Tibial nerve (tissue), 4 donors: ENCODE measurements at places on chromosomes 5 and 9. TPM values are rescaled to one million over a fixed set of nuclear protein-coding genes. Genes with fewer than 3 reads are reported as not detected.

Gene APC
- total RNA-seq, result 74.3 TPM

DNA sequence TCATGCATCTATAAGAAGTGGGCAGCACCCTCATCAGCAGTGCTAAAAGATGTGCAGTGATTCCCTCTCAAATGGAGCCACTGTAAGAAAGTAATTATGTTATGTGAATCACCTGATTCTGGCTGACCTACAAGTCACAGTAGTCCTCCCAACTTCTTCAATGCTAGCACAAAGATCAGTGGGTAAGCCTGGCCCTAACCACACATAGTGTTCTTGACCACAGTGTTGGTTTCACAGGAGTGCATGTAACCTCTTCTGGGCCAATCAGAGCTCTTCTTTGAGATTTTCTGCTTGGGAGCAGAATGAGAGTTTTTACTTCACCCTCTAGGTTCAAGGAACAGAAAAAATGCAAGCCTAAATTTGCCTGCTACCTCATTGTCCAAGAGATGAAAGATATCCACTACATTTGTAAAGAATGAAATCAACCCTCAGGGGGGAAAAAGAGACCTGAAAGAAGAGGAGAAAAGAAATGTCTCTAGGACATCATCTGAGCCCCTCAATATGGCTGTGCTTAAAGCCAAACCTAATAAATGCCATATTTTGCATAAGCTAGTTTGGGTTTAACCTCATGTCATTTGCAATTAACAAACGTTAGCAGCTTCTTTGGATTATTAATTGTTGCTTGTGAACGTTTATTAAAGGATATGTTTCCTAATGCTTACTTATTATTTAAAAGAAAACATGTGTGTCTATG is 65.3 kb upstream of the ADRB2 start:
- H3K36me3 ChIP-seq, result no peaks in the 10 kb centered on the region
- no peaks in the 10 kb centered on the region for H3K4me1 ChIP-seq
- DNase-seq, result no peak
- H3K4me3 ChIP-seq, result no peak overlapping the region
- H3K27me3 ChIP-seq, result no peaks in the 10 kb centered on the region

GRCh38 chr5:3827624-3828023 is 232.0 kb downstream of the IRX1 start:
- no peak for DNase-seq
- H3K27ac ChIP-seq, result no peak overlapping the region
- no peak overlapping the region for H3K4me3 ChIP-seq
- H3K4me1 ChIP-seq, result no peaks in the 10 kb centered on the region
- no peaks in the 10 kb centered on the region for H3K27me3 ChIP-seq

DNA sequence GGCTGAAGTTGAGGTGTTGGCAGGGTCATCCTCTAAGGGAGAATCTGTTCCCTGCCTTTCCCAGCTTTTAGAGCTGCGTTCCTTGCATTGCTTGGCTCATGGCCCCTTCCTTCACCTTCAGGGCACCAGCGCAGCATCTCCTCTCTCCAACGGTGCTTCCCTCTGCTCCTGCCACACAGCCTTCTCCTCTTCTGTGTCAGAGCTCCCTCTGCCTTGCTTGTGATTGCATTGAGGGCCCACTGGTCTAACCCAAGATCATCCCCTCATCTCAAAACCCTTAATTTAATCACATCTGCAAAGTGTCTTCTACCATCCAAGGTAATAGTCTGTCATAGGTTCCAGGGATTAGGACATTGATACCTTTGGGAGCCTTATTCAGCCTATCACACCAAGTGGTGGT is 205.7 kb upstream of the TBCA start:
- H3K27me3 ChIP-seq, result no peaks in the 10 kb centered on the region
- no peaks in the 10 kb centered on the region for H3K4me1 ChIP-seq
- H3K4me3 ChIP-seq, result no peak overlapping the region
- no peaks in the 10 kb centered on the region for H3K36me3 ChIP-seq
- H3K27ac ChIP-seq, result no peak overlapping the region
